ENCODE measurements at places on chromosomes 5 and 9.

GRCh38 chr9:117083559-117083958 is 331.3 kb downstream of the ASTN2 start:
- DNase-seq: no peak

- DNase-seq: no peak
Observed at GRCh38 chr9:91210318-91210717, 151.4 kb downstream of the AUH start.

GRCh38 chr5:168740092-168740800 is 161.1 kb upstream of the PANK3 start:
- no peak for DNase-seq

- no peak for DNase-seq
Observed at GRCh38 chr9:21777701-21778100, 24.7 kb upstream of the MTAP start.

GRCh38 chr5:133531178-133531577 is 81.2 kb downstream of the FSTL4 start:
- no peak for DNase-seq

DNA sequence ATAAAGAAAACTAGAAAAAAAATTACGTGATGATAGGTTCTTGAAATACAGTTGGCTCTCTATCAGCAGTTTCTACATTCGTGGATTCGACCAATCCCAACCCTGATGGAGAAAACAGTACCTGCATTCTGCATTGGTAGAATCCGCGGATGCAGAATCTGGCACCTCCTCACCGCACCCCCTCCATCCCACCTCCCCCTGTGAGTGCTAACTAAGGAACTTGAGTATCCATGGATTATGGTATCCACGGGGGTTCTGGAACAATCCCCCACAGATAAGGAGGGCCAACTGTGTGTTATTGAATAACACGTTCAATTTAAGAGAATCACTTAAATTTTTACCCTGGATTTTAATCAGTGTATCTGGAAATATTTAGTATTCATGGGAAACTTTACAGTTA is 10.5 kb upstream of the PSIP1 start:
- DNase-seq: no peak

DNA sequence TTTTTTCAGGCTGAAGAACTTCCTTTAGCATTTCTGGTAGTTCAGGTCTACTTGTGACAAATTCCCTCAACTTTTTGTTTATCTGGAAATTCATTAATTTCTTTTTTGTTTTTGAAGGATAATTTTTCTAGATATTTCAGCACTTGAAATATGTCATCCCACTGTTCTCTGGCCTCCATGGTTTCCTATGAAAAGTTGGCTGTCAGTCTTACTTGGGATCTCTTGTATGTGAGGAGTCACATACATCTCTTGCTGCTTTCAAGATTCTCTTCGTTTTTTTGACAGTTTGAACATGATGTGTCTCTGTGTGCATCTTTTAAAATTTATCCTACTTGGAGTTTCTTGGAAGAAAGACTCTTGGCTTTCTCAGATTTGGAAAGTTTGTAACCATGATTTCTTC is 79.5 kb downstream of the RIC1 start:
- no peak for DNase-seq

DNA sequence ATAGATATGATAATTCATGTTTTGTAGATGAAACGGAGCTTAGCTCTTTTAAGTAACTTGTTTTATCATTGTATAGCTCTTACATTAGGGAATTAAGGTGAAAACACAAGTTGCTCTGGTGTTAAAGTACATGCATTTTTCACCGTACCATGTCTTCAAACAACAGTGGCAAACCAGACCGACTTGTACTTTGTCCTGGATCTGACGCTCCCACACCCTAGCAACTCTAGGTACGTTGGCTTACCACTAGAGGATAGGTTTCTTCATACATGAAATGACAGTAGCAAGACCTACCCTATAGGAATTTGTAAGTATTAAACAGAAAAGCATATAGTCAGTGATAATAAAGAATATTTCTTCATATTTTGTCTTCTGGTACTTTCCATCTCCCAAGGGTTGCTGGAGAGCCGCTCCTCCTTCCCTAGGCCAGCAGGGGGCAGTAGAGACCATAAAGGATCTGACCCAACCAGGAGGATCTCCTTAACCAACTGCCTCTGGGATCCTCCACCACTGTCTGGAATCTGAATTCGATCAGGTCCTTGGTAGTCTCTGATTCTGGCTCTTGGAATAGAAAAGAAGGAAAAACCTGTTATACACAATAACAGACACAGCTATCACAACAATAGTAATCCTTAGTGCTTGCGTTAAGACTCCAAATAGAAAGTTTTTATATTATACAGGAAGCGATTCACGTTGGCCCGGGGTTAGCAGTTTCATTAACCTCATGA is 136.7 kb downstream of the CAVIN4 start:
- DNase-seq: peak; percentile 69

DNA sequence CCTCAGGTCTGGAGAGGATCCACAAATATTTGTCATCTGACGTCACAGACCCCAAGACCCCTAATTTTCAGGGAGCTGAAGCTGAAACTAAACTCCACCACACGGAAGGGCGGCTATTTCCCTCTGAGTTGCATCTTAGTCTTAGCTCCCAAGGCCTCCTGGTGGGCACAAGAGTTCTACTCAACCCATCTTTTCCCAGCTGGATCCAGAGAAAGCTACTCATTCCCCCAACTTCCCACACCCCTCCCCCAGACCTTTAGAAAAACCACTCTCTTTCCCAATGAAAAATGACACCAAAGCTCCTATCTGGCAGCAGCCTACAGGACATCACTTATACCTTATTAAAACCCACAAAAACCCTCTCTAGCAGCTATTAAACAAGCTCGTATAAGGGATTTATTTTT is 67.1 kb upstream of the SLC1A1 start:
- DNase-seq: no peak

DNA sequence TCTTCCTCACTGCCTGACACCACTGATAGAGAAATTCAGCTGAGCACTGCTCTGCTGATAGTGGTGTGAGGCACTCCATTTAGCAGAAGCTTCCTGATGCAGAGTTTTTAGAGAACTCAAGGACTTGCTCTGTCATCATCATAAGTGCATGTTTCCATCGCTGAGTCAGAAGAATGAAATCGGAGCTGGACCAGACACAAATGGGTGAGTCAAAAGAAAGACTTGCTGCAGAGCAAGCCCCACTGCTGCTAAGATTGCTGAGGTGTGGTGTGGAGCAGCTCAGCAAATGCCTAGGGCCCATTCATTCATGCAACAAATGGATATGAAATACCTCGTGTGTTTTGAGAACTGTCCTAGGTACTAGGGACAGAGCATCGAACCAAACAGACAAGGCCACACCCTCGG is 410.2 kb upstream of the SLC30A5 start:
- no peak for DNase-seq

GRCh38 chr9:90188656-90189055 is 454.0 kb downstream of the DIRAS2 start:
- DNase-seq: no peak

DNA sequence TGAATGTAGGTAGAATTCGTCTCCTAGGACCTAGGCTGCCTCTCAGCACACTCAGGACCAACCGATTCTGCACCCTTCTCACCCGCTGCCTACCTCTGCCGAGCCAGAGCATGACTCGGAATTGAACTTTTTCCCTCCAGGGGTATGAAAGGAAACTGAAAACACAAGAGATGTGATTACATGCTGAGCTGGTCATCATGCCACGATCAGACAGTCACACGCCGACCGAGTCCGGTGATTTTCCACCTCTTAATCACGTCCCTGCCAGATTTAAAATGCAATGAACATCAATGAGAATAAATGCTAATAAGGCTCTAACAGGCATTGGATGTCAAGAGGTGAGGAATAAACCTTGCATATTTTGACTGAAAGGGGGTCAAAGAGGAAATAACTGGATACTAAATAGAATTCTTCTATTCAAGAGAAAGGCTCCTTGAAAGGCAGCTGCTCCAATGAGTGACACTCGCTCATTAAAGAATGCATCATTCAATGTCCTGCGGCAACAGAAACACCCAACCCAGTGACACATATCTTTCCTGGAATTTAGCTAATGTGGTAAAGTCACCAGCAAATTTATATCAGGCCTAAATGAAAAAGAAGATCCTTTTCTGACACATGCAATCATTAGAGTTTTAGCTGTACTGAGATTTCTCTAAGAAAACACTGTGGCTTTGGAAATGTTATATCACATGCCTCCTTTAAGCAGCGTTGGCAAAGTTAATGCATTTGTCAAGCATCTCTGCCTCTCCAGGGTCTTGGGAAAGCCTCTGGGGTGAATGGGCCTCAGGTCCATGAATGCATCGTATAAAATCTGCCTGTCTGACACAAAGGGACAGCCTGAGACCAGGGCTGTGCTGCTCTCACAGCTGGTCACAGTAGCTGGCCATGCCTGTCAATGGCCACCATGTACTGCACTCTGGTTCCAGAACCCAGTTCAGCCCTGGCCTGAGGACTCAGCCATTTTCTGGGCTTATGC is 128.7 kb downstream of the SPOCK1 start:
- no peak for DNase-seq

Data from NCI-H2107 (cell line).